ENCODE measurements at places on chromosomes 5 and 9. TPM values are rescaled to one million over a fixed set of nuclear protein-coding genes. Genes with fewer than 3 reads are reported as not detected.

The LPAR1 gene
- 450 TPM for total RNA-seq

The C1QTNF2 gene
- 0.86 TPM for total RNA-seq

The LCN1 gene
- not detected for total RNA-seq

The RNF208 gene
- 0.09 TPM for total RNA-seq
